ENCODE measurements at places on chromosomes 5 and 9.
A peak's percentile ranks its signal among the peaks of the same experiment; 100 is the strongest.

DNA sequence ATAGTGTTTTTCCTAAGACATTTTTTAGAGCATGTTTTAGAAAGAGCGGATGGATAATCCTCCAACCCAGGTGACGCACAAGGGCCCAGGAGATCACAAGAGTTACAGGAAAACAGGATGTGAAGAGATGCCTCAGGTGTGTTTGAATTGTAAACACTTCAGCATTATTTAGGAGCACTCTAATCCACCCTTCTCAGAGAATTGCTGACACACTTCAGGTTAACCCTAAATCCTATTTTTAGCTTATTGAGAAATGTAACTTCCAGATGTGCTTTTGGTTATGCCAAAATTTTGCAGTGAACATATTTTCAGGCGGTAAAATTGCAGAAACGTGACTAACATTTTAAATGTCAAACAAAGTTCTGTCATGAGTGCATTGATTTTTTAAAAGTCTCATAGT, 755.4 kb upstream of the CTNND2 start:
- DNase-seq, result no peak

DNA sequence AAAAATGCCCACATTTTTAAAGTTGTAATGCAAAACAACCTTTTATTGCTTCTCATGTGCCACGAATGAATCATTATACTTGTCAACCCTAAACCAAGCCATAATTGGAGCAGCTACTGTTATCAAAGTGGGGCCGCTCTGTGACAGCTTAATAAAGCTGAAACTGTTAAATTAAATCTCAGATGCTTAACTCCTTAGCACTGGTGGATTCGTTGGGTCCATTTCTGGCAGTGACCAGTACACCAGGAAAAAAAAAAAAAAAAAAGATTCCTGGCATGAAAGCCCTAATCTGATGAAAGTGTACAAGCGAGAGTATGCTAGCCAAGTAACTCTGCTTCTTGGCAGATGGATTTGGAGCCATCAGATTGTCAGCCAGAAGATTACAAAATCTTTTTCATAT, 164.8 kb downstream of the ZSWIM6 start:
- no peak for DNase-seq

DNA sequence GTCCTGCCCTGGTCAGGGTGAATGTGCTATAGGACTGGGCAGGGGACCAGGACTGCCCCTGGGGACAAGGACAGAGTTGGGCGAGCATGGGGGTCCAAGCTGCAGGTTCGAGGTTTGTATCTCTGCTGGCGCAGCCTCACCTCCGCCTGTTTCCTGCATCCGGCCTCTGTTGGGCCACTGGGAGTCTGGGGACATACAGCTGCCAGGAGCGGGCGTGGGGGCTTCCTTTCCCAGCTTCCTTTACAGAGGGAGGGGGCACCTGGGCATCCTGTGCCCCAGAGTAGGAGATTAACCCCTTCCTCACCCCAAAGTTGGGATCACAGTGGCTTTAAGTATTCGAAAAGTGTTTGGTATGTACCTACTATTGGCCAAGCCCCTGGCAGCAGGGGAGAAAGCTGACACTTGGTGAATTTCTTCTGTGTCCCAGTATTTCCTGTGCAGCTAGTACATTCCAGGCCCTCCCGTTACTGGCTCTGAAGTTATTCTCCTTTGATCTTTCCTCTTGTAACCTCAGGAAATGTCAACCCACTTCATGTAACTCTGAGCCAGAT, 19.0 kb downstream of the OLFML2A start:
- no peak for DNase-seq

DNA sequence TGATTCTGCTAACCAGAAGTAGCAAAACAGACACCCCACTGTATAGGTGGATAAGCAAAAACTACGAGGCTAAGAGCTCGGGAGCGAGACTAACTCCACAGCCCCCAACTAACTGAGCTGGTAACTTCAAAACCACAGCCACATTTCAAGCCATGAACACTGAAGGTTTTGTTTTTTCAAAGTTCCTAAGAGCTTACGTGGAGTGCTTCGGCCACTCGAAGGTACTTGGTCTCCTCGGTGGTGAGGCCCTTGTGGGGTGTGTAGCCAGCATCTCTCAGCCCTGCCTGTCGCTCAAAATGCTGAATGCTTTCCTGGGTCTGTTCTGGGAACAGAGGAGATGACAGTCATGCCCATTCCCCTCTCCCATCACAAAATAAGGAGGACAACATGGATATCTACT, 11.1 kb downstream of the KIAA1191 start:
- DNase-seq, result no peak

DNA sequence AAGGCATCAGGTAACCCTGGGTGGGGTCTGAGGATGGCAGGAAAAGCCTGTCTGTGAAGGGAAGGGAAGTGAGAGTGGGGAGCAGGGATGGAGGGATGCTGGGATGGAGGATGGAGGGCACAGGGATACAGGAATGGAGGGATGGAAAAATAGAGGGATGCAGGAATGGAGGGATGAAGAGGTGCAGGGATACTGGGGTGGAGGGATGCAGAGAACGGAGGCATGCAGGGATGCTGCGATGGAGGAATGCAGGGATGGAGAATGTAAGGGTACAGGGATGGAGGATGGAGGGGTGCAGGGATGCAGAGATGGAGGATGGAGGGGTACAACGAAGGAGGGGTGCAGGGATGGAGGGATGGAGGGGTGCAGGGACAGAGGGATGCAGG, 9.1 kb downstream of the PTGES2 start:
- DNase-seq, result no peak

DNA sequence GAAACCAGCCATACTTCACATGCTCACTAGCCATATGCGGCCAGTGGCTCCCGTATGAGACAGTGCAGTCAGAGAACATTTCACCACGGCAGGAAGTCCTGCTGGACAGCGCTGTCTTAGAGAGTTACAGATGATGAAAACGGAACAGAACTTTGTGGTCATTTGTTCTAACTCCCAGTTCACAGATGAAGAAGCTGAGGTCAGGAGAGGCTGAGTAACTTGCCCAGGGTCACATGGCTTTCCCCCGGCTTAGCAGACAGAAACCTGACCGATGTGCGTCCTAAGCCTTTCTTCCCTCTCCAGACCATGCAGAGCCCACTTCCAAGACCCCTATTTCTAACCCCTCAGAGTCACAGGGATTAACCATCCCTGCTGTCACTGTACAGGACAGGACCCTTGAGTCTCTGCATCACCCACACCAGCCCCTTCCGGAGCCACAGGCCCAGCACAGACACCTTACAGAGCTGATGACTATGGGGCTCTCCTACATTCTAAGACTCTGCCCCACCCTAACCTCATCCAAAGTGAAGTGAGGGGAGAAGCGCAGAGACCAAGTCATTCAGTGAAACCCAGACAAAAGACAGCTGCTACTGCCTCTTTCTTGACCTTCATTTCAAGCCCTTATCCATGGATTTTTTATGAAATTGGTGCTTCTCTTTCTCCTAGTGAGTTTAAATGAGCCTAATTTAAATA, 86.9 kb downstream of the PTPN3 start:
- no peak for DNase-seq

GRCh38 chr5:98775246-98776065, 2.0 kb downstream of the RGMB start:
- no peak for DNase-seq

GRCh38 chr9:73780916-73781315, 629.3 kb downstream of the ANXA1 start:
- no peak for DNase-seq

GRCh38 chr5:127891942-127892341, 188.8 kb downstream of the CCDC192 start:
- DNase-seq, result no peak

GRCh38 chr5:110478895-110479294, 247.6 kb downstream of the TMEM232 start:
- DNase-seq, result no peak

DNA sequence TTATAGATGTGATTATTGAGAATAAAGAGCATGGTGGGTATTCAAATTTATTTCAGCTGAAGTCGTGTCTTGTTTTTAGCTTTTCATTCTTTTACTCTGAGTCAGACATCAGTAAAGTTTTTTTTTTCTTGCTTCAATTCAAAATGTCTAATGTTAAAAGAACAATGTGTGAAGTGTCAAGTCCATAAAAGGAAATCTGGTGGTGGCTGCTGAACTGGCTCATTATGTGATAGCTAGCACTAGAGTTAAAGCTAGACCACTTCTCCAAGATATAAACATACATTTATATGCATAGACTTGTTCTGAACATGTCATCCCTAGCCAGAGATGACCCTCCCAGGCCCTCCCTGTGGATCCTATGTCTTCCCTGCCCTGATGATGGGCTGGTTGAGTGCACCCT, 338.3 kb downstream of the RAB3C start:
- DNase-seq, result no peak

DNA sequence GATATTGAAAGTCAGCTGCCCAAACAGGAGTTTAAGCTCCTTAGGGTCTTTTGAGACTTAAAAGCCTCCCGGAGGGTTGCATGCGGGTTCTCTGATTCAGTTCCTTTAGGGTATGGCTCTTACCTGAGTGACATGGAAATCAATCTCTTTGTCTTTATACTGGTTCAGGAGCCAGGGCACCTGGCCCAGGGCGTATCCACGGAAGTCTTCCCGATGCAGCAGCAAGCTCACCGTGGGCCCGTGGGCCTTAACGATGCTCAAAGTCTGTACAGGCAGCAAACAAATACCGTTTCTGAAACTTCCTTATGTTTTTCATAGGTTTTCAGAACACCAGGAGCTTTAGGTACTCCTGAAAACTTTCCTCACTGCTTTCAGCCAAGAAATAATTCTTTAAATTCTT, 13.2 kb downstream of the MROH2B start:
- no peak for DNase-seq

GRCh38 chr9:105479846-105480245, 32.0 kb downstream of the FSD1L start:
- no peak for DNase-seq

DNA sequence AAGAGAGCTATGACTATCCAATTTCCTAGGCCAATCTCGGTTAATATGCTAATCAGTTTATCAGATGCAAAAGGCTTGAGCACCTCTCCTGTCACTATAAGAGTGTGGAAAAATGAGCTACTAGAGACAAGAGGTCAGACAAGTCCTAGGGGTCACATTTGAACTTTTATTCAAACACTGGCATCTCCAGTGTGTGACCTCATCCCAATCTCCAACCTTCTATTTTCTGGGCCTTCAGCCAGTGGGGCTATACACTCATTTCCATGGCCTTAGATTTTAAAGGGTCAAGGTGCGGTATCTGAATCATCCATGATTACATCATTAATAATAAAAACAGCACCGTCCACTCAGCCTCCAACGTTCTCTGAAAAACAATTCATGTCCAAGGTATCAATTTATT, 139.6 kb upstream of the LRRTM2 start:
- no peak for DNase-seq

DNA sequence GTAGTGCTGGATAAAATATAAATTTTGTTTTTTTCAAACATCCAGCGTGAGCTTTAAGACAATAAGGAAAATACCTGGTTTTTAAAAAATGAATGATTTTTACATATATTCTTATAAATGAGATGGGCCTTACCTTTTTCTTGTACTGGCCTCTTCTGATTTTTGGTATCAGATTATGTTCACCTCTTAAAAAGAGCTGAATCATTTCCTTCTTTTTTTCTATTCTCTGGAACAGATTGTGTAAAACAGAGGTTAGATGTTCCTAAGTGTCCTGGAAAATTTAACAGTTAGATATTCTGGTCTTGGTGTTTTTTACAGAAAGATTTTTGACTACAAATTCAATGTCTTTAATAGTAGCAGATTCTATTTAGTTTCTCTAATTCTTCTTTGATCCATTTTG, 74.6 kb downstream of the NDUFAF2 start:
- no peak for DNase-seq

DNA sequence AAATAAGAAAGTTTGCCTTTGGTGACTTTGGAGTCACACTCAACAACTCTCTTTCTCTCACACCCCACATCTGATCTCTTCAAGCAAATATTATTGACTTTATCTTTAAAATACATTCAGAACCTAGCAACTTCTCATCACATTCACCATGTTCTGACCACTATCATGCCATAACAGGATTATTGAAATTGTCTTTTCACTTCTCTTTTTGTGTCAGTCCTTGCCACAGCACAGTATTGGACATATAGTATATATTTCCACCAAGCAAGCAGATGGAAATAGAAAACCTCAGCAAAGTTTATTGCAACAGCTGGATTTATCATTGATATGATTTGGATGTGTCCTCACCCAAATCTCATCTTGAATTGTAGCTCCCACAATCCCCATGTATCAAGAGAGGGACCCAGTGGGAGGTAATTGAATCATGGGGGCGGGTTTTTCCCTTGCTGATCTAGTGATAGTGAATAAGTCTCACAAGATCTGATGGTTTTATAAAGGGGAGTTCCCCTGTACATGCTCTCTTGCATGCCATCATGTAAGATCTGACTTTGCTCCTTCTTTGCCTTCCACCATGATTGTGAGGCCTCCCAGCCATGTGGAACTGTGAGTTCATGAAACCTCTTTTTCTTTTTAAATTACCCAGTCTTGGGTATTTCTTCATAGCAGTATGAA, 26.9 kb upstream of the ITGA1 start:
- peak; percentile 56 for DNase-seq
